ENCODE measurements at places on chromosomes 1 and 21.

GRCh38 chr21:16768096-16768495 lies 744.7 kb upstream of the CXADR start:
- DNase-seq = no peak

- no peak for DNase-seq
Observed at GRCh38 chr1:21705303-21705980, 36.3 kb upstream of the RAP1GAP start.

GRCh38 chr1:77976433-77977076 lies 2.3 kb downstream of the FUBP1 start:
- DNase-seq = no peak

DNA sequence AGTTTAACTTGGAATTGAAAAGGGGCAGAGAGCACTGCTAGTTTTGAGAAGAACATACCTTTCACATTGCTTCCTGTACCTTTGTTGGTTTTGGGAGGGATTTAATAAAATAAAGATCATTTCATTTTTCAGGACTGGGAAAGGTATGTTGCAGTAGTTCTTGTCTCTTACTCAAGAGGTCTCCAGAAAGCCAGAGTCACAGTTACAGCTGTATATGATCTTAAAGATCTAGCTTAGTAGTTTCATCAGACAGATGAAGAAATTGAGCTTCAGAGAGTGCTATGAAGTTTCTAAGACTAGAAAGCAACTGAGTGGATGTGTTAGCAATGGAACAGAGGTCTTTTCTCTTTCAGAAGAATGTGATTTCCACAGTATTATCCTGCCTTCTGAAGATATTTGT lies 1.0 kb downstream of the OR10K2 start:
- no peak for DNase-seq

DNA sequence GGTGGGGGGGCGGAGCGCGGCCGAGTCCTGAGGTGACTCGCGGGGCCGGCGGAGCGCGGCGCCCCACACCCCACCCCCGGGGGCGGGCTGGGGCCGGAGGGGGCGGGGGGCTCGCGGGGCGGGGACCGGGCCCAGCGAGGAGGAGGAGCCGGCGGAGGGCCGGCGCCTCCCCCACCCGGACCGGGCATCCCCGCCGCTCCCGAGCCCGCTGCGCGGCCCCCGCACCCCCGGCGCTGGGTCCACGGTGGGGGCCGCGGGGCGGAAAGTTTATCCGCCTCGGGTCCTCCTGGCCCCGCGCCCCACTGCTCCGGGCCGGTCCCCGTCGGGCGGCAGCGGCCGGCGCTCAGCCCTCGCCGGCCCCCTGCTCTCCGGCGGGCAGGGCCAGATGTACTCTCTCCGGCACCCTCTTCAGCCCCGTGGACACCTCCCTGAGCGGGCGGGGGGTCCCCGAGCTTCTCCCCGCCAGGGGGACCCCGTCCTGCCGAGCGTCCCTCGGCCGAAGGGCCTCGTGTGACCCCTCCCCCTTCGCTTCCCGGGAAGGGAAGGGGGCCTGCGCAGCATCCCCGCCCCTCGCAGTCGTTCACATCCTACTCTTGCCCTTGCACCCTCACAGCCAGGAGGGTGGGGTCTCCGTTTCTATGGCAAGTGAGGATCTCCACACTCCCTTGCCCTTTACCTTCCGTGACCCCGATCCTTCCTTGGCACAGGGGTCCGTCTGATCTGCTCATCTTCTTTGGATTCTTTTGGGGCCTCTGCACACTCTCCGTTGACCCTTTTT lies 663 bp downstream of the CAMTA1 start:
- peak; percentile 74 for DNase-seq

- no peak for DNase-seq
Observed at GRCh38 chr1:66503841-66504470, 30.0 kb upstream of the SGIP1 start.

DNA sequence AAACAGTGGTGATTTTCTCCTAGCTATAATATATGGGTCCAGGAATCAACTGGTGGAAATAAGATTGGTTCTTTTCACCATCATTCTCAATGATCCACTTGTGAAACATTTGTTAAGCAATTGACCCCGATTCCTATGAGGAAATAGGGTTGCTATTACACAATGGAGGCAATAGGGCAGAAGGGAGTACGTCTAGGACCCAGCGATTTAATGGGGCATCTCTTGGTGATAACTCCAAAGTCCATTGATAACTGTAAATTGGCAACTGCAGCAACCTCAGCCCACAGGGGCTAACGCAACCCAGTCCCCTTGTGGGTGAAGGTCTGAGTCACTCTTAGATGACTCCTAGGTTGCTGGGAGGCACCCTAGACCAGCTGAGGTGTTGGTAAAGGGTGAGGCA lies 62.5 kb upstream of the BARHL2 start:
- DNase-seq = no peak

GRCh38 chr21:43973634-43973955 lies 38.5 kb upstream of the TRAPPC10 start:
- no peak for DNase-seq

GRCh38 chr1:214747050-214747635 lies 144.1 kb downstream of the CENPF start:
- no peak for DNase-seq

GRCh38 chr1:243582326-243582725 lies 267.7 kb downstream of the AKT3 start:
- DNase-seq = no peak

DNA sequence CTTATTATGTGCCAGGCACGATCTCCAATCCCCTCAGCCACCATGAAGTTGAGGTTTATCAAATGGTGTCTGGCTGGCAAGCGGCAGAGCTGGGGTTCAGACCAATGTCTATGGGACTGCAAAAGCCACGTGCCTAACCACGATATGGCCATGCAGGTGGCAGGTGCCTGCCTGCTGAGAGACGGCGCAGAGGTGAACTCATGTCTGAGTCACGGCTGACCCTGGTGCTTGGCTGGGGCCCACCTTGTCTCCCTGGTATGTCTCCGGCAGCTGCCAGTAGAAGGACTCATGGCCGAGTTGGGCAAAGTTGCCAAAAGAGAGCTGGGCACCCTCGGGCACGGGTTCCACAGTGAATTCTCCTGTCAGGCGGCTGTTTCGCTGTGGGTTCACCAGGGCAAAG lies 59.9 kb downstream of the LDLRAD2 start:
- no peak for DNase-seq

DNA sequence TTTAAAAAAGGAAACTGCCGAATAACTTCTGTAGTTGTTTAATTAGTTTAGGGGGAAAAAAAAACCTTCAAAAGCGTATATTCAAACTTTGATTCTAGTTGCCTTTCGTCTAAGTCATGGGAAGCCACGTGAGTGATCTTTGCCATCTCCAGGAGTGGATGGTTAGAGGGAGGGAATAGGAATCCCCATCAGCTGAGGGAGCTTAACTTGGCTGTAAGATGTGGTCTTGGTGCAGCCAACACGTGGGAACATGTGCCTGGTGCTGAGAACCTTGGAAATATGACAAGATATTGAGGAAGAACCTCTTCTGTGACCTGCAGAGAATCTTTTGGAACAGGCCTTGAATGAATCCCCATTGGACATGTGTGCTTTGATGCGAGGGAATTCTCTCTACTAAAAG lies 1.7 kb downstream of the BACE2 start:
- DNase-seq = no peak
